Metanephros (tissue), 2 donors: ENCODE measurements at places on chromosomes 2 and 18. TPM values are rescaled to one million over a fixed set of nuclear protein-coding genes. Genes with fewer than 3 reads are reported as not detected.

The SPATA3 gene
- total RNA-seq = not detected

The RGPD3 gene
- total RNA-seq = 0.29 TPM

The STPG4 gene
- not detected for total RNA-seq

The DQX1 gene
- not detected for total RNA-seq

The TMEM169 gene
- total RNA-seq = 4.3 TPM

The NTSR2 gene
- not detected for total RNA-seq

The LPIN1 gene
- total RNA-seq = 29.3 TPM
